DMS79 (cell line): ENCODE measurements at places on chromosomes 7 and 10.

GRCh38 chr10:72067463-72068125, 20.8 kb downstream of the SPOCK2 start:
- no peak for DNase-seq

DNA sequence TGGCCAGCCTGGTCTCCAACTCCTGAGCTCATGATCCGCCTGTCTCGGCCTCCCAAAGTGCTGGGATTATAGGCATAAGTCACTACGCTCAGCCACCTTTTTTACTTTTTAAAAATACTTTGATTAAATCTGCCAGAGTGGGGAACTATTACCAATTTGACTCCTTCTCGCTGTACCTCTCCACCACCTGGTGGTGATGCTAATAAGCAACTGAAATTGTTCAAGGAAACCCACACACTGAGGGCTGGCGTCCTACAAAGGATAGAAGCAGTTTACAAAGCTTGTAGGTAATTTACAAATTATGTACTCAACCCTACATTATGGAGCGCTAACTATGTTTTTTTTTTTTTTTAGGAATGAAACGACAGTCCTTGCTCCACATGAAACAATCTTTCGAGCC, 111.1 kb downstream of the CPED1 start:
- no peak for DNase-seq

DNA sequence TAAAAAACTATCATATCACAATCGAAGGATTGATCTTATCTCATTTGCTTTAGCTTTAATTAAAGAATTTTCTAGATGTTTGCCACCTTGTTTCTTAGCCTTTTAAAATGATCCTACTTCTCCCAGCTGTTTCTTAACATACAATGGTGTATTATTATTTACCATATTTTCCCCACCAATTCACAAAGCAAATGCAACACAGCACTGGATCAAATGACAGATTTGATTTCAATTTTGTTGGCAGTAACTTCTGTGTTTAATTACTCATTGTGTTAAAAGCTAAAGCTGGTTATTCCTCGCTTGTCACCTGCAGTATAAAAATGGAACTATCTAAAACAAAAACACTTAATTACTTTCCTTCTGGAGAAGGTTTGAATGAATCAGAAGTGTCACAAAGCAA, 19.6 kb downstream of the SVIL start:
- no peak for DNase-seq

GRCh38 chr7:135690566-135690965, 28.3 kb downstream of the STMP1 start:
- DNase-seq, result no peak

DNA sequence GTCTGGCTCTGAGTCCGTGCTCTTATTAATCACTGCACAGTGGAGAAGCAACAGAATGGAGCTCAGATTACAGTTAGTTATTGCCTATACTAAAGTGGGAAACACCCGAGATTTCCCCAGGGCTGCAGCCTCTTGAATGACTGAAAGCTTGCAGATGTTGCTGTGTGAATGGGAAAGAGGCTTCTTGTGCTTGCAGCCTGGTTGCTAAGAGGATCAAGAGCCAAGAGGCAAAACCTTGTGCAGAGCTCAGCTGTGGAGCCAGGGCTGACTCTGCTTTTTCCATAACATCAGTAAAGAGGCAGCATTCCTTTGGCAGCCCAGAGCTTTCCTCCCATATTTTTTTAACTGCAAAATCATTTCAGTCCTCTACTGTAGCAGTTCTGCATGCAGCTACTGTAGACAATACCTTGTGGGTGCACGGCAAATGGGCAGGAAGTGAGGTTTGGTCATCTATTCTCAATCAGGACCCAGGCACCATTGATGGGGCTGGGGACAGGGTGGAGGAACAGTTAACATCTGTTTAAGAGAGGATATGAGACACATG, 86.5 kb downstream of the RALA start:
- DNase-seq, result peak; percentile 83

- DNase-seq, result no peak
Observed at GRCh38 chr7:18521945-18522566, 26.5 kb downstream of the HDAC9 start.

- DNase-seq, result no peak
Observed at GRCh38 chr7:45663167-45663921, 89.2 kb downstream of the ADCY1 start.

DNA sequence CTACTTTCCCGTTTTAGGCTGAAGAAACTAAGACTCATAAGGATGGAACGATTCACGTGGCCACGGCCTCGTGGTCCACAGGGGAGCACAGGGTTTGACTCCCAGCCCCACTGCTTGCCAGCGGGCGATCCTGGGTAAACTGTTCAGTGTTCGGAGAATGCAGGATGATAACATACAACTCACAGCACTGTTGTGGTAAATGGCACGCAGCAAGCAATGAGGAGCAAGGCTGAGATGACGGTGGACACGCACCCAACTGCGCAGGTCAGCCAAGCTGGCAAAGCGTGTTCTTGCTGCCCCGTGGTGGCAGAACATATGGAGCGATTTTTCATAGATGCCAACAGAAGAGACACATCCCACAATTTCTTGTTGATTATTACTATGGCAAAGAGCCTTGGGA, 272.7 kb downstream of the DNAJB6 start:
- DNase-seq, result no peak

GRCh38 chr10:78894841-78895195, 173.9 kb upstream of the ZMIZ1 start:
- DNase-seq, result no peak

GRCh38 chr7:20785157-20786048, 1.3 kb downstream of the SP8 start:
- DNase-seq, result no peak

- no peak for DNase-seq
Observed at GRCh38 chr7:160958-161725, 31.2 kb upstream of the FAM20C start.

- no peak for DNase-seq
Observed at GRCh38 chr10:16606421-16606820, 84.7 kb upstream of the C1QL3 start.
